ENCODE measurements at places on chromosomes 3 and 15.

DNA sequence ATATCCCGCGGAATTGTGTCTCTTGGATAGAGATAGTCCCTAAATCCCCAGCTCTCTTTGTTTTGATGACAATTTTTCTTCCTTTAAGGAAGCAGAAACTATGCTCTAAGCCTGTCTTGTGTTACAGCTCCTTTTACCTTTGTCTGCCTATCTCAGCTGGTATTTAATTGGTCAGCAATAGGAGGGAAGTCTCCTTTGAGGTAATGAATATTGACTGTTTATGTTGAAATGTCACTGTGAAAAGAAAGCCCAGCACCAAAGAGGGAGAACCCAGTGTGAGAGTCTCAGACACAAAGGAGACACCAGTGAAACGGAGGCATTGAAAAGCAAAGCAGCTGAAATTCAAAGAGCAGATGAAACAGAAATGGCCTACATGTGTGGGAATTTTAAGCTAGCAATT, 372.6 kb downstream of the NR2F2 start:
- no peak for DNase-seq

GRCh38 chr3:176579711-176580185, 617.5 kb downstream of the TBL1XR1 start:
- no peak for DNase-seq

- peak; percentile 93 for DNase-seq
Observed at GRCh38 chr3:31522152-31522551, 10.6 kb upstream of the STT3B start.

GRCh38 chr3:165751637-165752036, 85.6 kb downstream of the BCHE start:
- no peak for DNase-seq

DNA sequence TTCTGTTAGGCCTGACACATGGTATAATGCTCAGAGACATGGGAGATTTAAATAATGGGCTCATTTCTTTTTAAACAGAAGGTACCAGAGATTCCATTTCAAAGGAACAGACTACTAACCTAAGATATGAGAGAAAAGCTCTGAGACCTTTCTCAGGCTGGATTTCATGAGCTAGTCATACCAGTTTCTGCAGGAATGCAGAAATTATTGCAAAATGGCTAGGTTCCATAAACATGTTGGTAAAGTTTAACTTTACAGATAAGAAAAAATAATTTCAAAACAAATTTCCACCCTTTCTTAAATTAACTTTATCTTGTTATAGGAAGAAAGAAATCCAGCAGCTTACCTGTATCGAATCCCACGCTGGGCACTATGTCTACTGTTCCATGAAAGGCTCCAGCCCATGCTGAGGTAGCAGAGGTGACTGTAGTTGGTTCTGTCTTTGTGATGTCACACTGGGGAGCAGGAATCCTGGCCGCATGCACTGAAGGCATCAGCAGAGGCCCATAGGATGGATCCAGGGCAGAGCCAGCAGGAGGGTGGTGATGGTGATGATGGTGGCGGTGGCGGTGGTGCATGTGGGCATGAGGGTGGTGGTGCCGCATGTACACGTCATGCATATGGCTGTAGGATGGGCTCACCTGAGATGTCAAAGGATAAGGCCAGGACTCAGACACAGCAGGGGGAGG, 22.6 kb downstream of the VGLL3 start:
- no peak for DNase-seq

GRCh38 chr15:29690765-29691475, 131.3 kb downstream of the TJP1 start:
- no peak for DNase-seq

DNA sequence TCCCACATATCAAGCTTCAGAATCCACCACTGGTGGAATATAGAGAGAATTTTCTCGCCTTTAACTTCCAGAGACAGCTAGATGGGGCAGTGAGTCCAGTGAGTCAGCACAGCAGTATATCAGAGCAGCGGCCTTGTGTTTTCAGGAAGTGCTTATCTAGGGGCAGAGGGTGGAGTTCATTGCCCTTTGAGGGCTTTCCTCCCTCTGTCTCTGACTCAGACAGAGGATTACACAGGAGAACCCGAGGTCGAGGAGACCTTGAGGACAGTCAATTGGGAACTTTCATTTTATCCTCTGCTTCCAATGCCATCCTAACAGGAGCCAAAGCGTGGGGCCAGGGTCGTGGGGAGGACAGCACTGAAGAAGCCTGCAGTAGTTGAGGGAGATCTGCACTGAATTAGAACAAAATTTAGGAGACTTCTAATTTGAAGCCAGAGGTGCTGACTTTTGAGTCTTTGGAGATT, 109.6 kb upstream of the UMPS start:
- peak; percentile 90 for DNase-seq

DNA sequence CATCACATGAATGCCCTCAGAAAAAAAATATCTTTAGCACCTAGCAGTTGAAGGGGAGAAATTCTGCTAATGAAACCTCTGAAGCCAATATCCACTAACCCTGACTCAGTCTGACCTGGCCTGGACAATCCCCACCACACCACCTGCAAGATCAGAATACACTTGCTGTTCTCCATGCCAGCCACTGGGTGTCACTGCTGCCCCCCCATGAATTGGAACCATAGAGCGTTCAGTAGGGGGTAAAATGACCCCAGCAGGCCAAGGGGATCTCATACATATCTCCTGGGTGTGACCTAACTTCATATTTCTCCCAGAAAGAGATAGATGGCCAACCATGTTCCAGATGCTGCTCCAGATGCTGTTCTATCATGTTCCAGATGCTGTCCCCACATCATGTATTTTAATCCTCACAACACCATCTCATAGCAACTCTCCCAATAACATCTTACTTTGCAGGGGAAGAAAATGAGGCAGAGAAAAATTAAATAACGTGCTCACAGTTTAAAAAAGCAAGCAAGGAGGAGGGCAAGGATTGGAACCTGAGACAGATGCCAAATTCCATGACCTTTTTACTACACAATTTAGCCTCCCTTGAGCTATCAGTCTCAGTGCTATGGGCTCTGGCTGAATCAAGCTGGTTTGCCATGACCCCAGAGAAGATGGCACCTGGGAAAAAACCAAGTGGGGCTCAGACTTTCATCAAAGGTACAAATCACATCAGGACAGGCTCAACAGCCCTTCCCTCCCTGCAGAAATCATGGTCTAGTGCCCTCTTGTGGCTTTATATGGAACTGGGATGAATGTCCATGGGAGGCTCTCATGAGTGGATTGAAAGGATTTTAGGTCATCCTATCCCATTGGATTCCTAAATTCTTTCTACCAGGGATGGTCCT, 12.4 kb downstream of the NTRK3 start:
- no peak for DNase-seq

DNA sequence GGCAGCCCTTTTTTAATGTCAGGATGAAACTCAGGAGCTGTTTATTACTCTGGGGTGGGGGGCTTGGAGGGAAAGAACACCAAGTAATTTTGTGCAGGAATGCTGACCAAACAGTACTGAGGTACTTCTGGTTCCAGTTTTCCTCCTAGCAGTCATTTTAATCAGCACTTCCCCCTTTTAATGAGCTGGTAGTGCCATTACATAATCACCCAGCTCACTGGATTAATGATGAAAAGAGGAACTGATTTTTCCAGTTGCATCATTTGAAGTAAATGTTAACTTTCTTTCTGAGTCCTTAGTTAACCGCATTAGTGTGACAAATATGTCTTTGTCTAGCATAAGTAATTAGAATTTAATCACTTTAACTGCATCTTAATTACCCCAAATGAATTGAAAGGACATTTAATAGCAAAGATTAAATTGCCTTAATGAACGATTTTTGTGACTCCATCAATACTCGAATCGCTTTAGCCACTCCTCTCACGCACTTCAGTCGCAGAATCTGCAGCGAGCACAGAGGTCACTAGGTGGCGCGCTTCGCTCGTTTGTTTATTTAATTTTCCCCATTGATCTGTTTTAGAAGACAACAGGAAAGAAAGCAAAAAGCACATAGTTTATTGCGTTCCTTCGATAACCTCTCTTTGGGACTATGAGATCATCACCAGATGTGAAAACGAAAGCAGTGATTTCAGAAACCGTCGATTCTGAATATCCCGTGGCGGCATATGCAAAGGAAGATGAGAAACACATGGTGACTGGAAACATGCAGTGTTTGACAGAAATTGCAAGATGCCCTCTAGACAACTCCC, 9.8 kb downstream of the ONECUT1 start:
- DNase-seq: peak; percentile 98

DNA sequence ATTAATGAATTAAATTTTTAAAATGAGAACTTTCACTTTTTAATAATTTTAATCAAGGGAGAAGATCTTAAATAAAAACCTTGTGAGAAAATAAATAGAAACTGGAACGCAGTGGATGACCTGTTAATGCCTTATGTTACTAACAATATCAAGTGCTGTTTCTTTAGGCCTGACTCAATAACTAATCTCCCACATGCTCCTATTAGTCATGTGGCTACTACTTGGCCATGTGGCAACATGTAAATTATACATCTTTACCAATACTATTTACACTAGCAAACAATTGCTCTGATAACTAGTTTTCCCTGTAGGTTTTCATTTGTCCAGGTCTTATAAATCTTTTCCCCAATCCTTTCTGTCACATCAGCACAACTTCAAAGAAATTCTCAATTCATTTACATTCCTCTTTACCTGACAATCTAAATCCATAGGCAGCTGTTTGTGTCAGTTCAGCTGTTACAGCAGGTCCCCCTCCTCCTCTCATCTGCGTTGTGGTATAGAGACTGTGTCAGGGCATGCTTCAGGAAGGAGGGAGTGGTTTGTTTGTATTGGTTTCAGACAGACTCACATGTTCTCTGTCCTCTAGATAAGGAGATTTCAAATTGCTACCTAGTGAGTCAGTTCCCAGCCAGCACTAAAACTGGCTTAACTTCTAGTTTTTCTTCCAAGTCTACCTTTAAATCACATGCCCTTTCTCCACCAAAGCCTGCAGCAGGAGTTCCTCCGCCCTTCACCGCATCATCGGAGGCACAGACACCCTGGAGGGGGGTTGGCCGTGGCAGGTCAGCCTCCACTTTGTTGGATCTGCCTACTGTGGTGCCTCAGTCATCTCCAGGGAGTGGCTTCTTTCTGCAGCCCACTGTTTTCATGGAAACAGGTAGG, 11.3 kb upstream of the C3orf52 start:
- DNase-seq: no peak

DNA sequence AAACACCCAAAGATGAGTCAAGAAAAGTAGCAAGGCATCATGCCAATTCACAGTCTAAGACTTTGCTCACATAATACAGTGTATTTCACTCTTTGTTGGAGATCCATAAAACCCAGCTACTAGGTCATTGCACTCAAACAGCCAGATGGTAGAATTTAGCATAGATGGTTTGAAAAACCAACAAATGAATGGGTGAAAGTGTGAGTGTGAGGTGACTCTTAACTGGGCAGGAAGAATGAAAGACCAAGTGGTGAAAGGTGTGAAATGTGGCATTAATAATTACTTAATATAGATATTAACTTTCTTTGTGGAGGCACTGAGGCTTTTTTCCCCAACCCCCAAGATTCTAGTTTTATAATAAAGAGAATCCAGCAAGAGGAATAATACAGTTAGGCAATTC, 159.5 kb downstream of the SQOR start:
- no peak for DNase-seq

DNA sequence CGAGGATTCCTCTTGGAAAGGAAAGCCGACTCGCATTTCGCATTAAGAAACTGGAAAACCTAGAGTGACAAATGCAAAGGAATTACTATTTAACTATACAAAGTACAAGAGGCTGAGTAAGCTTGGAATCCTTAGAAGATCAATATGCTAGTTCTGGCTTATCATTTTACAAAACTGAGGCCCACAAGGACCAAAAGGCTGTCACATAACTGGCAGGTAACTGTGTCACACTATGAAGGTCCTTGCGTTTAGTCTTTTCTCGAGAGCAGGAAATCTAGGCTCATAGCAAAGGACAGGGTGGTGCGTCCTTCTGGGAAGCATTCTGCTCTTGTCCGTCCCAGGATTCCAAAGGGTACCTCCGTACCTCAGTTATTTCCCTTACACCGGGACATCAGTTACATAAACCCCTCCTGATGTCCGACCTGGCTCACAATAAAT, 629 bp downstream of the RPL24 start:
- DNase-seq: no peak

GRCh38 chr15:62075595-62076277, 9.0 kb downstream of the C2CD4A start:
- DNase-seq: no peak

DNA sequence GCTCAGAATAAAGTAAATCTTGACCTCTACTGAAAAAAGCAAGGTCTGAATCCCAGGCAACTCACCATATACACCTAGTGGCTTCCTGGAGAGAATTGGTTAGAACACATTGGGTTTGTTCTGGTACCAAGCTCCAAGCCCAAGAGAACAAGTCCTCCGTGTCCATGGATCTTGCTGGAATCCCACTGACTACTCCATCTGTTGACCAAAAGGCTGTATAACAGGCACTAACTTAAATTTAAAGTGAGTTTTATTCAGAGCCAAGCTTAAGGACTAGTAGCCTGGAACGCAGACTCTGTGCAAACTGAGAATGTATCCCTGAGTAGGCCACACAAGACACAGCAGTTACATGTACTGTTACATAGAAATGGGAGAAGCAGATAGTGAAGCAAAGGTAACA, 342.1 kb upstream of the LRRC3B start:
- DNase-seq: no peak

DNA sequence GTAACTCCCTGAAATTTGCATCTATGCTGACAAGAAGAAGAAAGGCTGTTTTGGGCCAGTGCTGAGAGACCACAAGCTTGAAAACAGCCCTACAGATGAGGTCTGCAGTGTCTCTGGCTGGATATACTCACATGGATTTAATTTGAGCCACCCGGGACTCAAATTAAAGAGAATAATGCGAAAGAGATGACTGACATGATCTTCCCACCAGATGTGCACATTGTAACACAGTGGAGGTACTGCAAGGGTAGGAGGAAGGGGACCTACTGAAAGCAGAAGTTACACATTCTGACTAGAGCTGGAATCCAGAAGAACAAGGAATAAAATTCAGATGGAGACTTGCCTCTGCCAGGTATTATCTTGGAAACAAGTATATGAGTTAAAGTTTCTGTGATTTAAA, 728.3 kb upstream of the SGO1 start:
- no peak for DNase-seq

- no peak for DNase-seq
Observed at GRCh38 chr3:98884675-98885371, 16.7 kb downstream of the DCBLD2 start.

DNA sequence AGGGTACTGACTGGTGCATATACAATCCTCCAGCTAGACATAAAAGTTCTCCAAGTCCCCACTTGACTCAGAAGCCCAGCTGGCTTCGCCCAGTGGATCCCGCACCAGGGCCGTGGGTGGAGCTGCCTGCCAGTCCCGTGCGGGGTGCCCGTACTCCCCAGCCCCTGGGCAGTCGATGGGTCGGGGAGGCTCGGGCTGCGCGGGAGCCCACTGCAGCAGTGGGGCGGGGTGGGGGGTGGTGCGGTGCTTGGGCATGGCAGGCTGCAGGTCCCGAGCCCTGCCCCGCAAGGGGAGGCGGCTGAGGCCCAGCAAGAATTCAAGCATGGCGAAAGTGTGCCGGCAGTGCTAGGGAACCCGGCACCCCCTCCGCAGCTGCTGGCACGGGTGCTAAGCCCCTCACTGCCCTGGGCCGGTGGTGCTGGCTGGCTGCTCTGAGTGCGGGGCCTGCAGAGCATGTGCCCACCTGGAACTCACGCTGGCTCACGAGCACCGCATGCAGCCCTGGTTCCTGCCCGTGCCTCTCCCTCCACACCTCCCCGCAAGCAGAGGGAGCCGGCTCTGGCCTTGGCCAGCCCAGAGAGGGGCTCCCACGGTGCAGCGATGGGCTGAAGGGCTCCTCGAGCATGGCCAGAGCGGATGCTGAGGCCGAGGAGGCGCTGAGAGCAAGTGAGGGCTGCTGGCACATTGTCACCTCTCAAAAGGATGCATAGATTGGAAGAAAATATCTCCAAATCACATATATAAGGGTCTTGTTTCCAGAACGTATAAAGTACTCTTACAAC, 68.3 kb upstream of the PIK3R4 start:
- DNase-seq: no peak

- no peak for DNase-seq
Observed at GRCh38 chr3:175149675-175150074, 290.5 kb downstream of the NAALADL2 start.
